ENCODE measurements at places on chromosomes 16 and 17. TPM values are rescaled to one million over a fixed set of nuclear protein-coding genes. Genes with fewer than 3 reads are reported as not detected.

DNAH9 gene
- not detected for total RNA-seq

FGF11 gene
- total RNA-seq = 0.91 TPM

GRCh38 chr17:57945996-57946797 is 9.0 kb downstream of the CUEDC1 start:
- DNase-seq = no peak

NSMCE1 gene
- 37.0 TPM for total RNA-seq

- no peak for DNase-seq
These were observed 11.8 kb upstream of the NUDT16L1 start for GRCh38 chr16:4681471-4682083.

GRCh38 chr17:42520540-42520951 is 15.5 kb upstream of the NAGLU start:
- DNase-seq = no peak

DNA sequence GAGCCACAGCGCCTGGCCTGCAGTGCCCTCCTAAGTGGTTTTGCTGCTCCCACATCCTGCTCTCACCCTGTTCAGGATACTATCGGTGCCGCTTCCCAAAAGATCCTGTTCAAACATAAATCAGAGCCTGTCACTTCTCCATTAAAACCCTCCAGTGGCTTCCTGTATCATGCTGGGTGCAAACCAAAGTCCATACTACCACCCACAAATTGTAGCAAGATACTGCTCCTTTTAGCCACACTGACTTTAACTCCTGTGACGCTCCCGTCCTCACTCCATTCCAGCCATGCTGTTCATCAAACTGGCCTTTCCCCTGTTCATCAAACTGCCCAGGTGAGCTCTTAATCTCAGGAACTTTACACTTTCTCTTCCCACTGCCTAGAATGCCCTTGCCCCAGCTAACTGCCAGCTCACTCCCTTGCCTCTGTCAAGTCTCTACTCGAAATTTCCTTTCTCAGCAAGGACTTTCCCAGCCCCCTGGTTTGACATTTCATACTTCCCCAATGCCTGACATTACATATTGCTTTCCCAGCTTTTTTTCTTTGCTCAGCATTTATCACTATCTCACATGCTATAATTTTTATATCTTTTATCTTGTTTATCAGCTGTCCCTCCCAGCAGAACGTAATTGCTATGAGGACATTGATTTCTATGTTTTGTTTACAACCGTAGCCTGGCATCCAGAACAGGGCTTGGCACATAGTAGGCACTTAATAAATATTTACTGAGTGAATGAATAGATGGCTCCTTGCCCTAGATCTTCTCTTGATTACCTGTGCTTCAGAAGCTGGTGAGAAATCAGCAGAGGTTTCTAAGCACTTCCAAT is 44.3 kb upstream of the SMURF2 start:
- DNase-seq = no peak

GNG13 gene
- total RNA-seq = not detected

Measured in Caco-2 (cell line).